ENCODE measurements at places on chromosomes 3 and 15.

GRCh38 chr3:72584262-72584661 is 264.0 kb downstream of the SHQ1 start:
- DNase-seq = no peak

- DNase-seq = peak; percentile 61
Observed at GRCh38 chr15:55267401-55268175, 22.0 kb downstream of the RAB27A start.

DNA sequence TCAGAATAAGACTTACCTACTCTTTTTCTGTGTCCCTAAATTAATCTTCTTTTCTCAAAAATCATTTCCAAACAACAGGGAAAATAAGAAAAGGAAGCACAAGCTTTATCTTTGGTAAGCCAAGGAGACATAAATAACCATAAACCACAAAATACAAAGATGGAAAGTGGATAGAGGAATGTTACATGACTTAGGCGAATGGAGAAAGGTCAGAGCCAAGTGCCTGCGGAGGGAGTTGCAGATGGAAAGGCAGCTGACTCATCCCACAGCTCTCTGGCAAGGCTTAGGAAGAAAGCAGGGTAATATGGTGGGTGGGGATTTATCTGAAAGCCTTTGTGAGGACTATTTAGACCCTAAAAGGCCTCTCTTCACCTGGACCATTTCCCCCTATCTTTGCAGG is 72.8 kb downstream of the GALK2 start:
- DNase-seq = no peak

DNA sequence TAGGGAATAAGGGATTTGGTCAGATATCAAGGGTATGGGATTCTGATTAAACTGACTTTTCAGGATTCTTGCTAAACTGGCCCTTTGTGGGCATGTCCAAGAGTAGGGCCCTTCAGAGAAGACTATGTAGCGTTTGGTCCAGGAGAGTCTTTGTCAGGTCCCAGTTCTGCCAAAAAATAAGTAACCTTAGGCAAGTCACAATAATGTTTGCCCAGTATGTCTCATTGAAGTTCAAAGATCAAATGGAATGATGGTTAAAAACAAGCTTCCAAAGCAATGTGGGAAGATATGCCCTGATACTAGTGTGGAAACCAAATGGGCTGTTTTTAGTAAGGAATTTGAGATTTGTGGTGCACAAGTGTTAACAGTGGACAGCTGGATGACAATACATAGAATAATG is 454.4 kb downstream of the WDR72 start:
- DNase-seq = no peak

- DNase-seq = no peak
Observed at GRCh38 chr3:106068795-106069194, 200.0 kb upstream of the CBLB start.

DNA sequence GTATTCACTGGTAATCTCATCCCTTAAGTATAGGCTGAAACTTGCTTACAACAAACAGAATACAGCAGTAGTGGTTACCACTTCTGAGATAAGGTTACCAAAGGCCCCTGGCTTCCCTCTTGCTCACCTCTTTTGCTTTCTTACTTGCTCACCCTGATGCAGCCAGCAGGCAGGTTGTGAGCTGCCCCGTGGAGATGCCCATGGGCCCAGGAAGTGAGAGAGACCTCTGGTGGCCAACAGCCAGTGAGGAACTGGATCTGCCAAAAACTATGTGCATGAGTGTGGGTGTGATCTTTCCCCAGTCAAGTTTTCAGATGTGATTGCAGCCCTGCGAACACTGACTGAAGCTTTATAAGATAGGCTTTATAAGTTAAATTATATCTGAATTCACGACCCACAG is 48.7 kb downstream of the NMNAT3 start:
- peak; percentile 2 for DNase-seq

DNA sequence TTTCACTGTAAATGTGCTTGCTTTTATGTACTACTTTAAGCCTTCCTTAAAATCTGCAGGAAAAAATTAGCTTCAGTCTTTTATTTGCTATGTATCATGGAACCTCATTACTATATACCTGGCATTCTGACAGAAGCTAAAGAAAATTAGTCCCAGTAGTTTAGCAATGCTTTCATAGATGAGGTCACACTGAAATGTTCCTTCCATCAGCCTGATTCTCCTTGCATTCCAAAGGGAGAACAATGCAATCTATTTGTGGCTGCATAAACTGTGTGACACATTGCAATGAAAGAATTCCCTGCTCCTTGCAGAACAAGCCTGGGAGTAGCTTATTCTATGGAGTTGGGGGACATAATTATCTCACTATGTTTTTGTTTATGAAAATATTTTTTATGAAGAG is 691.5 kb upstream of the ARPP21 start:
- no peak for DNase-seq

- no peak for DNase-seq
Observed at GRCh38 chr3:78221796-78222195, 1181.9 kb downstream of the ROBO2 start.

- no peak for DNase-seq
Observed at GRCh38 chr3:127056281-127056680, 73.4 kb downstream of the PLXNA1 start.

DNA sequence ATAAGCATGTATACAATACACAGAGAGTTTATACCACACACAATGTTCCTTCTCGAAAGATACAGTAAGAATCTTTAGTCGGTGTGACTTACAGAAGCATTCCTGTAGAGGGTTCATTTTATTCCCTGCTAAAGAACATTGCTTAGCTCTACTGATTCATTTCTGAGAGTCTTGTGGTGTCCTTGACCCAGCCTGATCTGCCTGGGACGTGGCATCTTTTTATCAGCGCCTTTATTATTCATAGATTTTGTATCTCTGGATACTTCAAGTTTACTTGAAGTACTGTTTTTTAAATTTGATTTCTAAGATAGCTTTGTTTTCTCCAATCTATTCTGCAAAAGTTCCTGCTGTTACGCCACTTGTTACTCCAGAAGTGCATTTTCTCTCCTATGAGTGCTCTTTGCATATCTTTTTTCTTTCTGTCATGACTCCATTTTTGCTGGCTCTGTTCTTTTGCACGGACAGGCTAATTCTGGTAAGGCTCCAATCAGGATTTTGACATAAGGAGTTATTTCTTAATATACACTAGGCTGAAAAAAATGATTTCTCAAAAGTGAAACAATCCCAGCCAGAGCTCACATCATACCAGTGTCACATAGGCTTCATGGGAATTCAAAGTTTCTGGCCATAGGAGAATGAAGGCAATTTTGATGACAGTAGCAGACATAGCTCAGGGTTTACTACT is 114.5 kb upstream of the TNIK start:
- DNase-seq = no peak

DNA sequence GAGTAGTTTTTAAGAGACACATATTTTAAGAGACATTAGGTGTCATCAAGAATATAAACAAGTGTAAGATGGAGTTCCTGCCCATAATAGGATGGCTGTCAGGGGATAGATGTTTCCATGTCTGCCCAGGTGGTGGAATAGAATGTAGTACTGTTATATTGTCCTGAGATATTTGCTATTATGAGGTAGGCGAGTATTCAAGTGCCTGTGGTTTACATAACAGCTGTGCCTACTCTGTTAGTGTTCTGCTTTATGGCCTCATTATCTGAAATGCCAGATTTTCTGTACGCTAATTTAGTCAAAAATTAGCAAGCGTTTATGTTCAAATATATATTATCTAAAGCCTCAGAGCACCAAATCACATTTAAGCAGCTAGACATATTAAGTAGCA is 360.2 kb upstream of the ROPN1 start:
- no peak for DNase-seq

DNA sequence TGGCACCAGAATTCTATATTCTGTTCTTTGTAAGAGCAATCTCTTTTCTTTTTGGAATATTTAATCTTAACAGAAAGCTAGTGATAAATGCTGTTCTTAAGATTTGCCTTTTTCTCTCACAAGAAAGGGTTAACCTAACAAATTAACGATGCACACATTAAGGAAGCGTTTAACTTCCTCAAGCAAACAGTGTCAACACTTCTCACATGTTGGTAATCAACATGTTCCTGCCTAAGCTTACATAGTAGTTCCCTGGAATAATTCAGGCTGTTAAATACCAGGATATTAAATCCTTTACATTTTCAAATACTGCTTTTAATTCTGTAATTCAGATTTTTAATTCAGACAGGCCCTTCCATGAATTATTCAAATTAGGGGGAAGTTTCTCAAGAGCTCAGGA is 67.4 kb upstream of the RPL35A start:
- DNase-seq = no peak

- no peak for DNase-seq
Observed at GRCh38 chr15:92655178-92655995, at the start of gene FAM174B. FAM174B (minus strand) TSS chr15:92655775.

DNA sequence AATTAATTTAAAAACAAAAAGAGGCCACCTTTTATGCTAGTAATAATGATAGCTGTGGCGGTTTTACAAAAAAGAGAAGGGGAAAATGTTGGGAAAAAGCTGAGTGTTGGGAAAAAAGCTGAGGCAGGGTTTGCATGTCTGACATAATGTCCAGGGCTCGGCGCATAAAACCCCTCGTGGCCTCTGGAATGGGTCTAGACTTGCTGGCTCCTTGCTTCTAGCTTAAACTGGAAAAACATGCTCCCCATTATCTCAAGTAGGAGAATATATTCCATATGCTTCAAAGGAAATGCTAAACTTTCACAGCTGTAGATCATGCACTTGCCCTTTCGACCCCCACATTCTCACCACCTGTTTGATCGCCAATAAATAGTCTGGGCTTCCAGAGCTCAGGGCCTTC is 53.0 kb downstream of the CYP19A1 start:
- DNase-seq = no peak

GRCh38 chr3:13544293-13544831 is 4.6 kb upstream of the FBLN2 start:
- peak; percentile 59 for DNase-seq

DNA sequence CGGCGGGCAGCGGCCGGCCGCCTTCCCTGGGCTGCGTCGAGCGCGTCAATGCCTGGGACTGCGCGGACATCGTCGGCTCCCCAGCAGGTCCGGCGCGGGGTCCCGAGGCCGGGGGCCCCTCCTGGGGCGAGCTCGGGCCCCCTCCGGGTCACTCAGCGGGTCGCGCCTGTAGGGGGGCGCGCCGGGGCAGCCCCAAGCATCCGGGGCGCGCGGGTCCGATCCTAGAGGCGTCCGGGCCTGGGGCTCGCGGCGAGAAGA is 725 bp downstream of the TLE3 start:
- no peak for DNase-seq

DNA sequence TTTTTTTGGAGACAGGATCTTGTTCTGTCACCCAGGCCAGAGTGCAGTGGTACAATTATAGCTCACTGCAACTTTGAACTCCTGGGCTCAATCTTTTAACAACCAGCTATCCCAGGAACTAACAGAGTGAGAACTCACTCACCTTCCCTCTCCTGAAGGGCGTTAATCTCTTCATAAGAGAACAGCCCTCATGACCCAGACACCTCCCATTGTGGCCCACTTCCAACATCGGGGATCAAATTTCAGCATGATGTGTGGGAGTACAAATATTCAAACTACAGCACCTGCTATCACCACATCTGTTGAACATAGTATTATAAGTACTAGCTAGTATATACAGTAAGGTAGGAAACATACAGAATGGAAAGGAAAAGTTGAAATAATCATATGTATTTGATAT is 132.5 kb downstream of the DOCK3 start:
- DNase-seq = no peak

DNA sequence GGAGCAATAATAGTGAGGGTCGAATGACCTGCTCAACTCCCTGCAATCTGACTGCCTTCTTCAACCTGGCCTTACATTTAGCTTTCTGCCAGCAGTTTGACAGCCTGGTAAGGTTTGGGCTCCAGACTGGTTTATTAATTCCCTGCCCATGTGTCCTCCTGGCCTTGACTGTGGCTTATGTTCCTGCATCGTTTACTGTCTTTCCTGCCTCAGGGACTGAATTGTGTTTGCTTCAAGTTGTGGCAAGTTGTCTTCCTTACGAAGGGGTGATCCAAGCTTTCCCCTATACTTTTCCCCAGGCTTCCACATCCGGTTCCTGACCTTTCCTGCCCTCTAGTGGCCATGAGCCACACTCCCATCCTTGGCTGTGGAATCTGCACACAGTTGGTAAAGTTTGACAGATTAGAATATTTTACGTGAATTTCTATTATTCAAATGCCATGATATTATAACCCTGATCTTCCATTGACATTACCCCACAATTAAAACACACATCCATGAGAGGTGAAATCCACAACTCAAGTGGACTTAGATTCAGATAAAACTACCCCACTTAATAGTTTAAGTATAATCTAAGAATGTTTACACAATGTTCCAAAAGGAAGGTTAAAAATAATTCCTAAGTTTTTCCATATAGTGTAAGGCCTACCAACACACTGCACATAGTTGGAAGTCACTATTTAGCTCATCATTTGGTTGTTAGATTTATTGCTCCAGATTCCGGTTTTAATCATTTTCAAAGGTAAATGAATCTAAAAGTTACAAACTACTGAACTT is 95.7 kb downstream of the NEDD4 start:
- no peak for DNase-seq
